HepG2 (cell line): ENCODE measurements at places on chromosomes 3 and 15. TPM values are rescaled to one million over a fixed set of nuclear protein-coding genes. Genes with fewer than 3 reads are reported as not detected.

The PLCB2 gene
- not detected in 2 replicates for total RNA-seq

DNA sequence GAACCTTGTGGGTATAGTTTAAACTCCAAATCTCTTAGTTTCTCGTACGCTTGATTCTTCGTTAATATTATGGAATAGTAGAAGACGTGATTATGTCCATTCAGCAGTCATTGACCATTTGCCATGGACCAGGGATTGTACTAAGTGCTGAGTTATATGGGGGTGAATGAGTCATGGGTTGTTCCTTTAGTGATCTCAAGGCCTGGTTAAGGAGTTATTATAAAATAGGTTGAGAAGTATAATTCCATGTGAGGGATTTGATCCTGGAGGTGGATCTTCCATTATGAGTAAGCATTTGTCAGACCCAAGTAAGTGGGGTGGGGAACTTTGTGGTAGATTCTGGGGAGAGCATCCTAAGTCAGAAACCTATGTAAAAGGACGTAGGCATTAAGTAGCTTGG, 15.4 kb downstream of the NR2C2 start:
- H3K27me3 ChIP-seq: no peaks in the 10 kb centered on the region
- no peaks in the 10 kb centered on the region for H3K4me1 ChIP-seq
- H3K4me3 ChIP-seq: no peak overlapping the region
- no peak for DNase-seq

The CFAP20DC gene
- not detected in 2 replicates for total RNA-seq

The SPATA12 gene
- 0.09 TPM in 1 of 2 replicates, not detected in the other for total RNA-seq

- no peak overlapping the region for H3K27ac ChIP-seq
- H3K36me3 ChIP-seq: no peaks in the 10 kb centered on the region
- peaks cover 8% of the 10 kb centered on the region for H3K4me1 ChIP-seq
- H3K27me3 ChIP-seq: peaks cover 5% of the 10 kb centered on the region; the same call in 1 of the 2 replicates
- DNase-seq: no peak
Observed at GRCh38 chr3:46856576-46857471, 6.4 kb downstream of the MYL3 start.

The PLSCR4 gene
- total RNA-seq: 1.5 and 1.8 TPM in 2 replicates

GRCh38 chr3:185406121-185406620, 43.2 kb downstream of the MAP3K13 start:
- no peak overlapping the region for H3K4me3 ChIP-seq
- no peaks in the 10 kb centered on the region for H3K27me3 ChIP-seq
- no peaks in the 10 kb centered on the region for H3K36me3 ChIP-seq
- no peak for DNase-seq
- H3K4me1 ChIP-seq: no peaks in the 10 kb centered on the region

- H3K4me3 ChIP-seq: no peak overlapping the region
- H3K36me3 ChIP-seq: peaks cover 43% of the 10 kb centered on the region; the same call in 2 of the 3 replicates
- no peaks in the 10 kb centered on the region for H3K27me3 ChIP-seq
Observed at GRCh38 chr15:84666373-84666772, 8.4 kb upstream of the NMB start.

DNA sequence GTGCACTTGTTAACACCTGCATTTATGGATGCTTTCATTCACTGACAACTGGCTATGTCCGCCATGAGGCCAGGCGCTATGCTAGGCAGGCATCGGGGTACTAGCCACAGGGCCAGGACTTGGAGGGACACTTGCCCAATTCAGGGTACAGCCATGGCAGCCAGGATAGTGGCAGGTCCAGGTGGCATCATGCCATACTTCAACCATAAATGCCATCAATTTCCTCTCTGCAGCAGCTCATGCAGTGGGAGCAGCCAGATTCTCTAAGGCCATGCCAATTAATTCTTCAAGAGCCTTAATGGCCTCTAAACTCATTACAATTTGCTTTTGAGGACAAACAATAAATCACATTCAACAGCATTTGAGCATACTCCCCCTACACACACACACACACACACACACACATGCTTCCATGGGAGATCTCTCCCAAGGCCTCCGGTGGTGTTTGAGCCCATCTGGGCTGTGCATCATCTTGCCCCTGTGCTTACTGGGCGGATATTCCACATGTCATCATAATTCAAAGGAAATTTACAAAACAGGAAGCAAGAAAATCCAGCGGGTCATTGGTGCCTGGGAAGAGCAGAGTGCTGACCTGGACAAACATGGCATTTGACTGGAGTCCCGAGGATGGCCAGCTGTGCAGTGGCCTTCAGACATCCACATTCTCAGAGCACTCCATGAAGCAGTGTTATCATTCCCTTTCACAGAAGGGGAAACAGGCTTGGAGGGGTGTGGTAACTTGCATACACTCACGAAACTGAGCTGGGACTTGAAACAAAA, 109.1 kb downstream of the IQSEC1 start:
- DNase-seq: peak; percentile 59
- peaks cover 10% of the 10 kb centered on the region for H3K36me3 ChIP-seq
- no peaks in the 10 kb centered on the region for H3K27me3 ChIP-seq
- H3K27ac ChIP-seq: peak overlapping the region; percentile 81
- peak overlapping the region; percentile 12; the same call in 1 of the 2 replicates for H3K4me3 ChIP-seq

- peak; percentile 29 for DNase-seq
- H3K27ac ChIP-seq: peak overlapping the region; percentile 93
- H3K36me3 ChIP-seq: no peaks in the 10 kb centered on the region
- H3K27me3 ChIP-seq: no peaks in the 10 kb centered on the region
- H3K4me3 ChIP-seq: peak overlapping the region; percentile 71
Observed at GRCh38 chr3:25663869-25664811, 567 bp downstream of the TOP2B start.

DNA sequence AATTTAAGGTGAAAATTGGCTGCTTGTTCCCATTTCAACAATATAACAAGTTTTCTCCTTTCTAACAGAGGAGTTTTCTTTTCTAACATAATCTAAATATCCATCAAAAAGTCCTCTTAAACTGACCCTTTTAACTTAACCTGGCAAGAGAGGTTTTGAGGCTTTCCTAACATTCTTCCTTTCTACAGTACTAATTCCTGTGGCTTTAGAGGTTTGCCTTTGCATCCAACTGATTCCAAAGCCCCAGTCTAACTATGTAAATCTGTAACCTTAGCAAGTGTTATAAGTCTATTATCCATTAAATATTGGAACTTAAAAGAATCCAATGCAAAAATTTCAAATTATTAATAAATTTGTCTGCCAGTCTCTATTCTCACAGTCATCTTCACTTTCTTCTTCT, 134.1 kb downstream of the ISL2 start:
- H3K36me3 ChIP-seq: no peaks in the 10 kb centered on the region
- no peak for DNase-seq
- no peak overlapping the region for H3K27ac ChIP-seq
- H3K4me1 ChIP-seq: no peaks in the 10 kb centered on the region
- no peaks in the 10 kb centered on the region for H3K27me3 ChIP-seq

- no peaks in the 10 kb centered on the region for H3K27me3 ChIP-seq
- DNase-seq: no peak
- H3K27ac ChIP-seq: no peak overlapping the region
- peaks cover 20% of the 10 kb centered on the region for H3K4me1 ChIP-seq
- H3K4me3 ChIP-seq: no peak overlapping the region
Observed at GRCh38 chr15:66999046-66999968, 66.1 kb upstream of the SMAD3 start.

DNA sequence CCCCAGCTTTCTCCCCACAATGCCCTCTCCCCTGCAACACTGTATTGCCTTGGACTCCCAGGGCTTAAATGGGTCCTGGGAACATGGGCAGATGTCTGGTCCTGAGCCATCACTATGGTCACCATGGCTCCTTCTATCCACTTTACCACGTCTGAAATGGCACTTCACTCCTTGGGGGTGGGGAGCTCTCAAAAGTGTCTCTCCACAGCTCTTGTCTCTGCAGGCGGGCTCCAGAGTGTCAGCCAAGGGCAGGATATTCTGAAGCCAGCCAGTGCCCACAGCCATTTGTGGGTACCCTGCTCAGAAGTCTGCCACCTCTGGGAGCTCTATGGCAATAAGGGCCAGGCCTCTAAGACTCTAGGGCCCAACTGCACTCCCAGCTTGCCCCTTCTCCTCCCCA, 163.9 kb downstream of the PPM1L start:
- no peaks in the 10 kb centered on the region for H3K27me3 ChIP-seq
- no peak for DNase-seq
- H3K36me3 ChIP-seq: no peaks in the 10 kb centered on the region
- H3K27ac ChIP-seq: no peak overlapping the region

DNA sequence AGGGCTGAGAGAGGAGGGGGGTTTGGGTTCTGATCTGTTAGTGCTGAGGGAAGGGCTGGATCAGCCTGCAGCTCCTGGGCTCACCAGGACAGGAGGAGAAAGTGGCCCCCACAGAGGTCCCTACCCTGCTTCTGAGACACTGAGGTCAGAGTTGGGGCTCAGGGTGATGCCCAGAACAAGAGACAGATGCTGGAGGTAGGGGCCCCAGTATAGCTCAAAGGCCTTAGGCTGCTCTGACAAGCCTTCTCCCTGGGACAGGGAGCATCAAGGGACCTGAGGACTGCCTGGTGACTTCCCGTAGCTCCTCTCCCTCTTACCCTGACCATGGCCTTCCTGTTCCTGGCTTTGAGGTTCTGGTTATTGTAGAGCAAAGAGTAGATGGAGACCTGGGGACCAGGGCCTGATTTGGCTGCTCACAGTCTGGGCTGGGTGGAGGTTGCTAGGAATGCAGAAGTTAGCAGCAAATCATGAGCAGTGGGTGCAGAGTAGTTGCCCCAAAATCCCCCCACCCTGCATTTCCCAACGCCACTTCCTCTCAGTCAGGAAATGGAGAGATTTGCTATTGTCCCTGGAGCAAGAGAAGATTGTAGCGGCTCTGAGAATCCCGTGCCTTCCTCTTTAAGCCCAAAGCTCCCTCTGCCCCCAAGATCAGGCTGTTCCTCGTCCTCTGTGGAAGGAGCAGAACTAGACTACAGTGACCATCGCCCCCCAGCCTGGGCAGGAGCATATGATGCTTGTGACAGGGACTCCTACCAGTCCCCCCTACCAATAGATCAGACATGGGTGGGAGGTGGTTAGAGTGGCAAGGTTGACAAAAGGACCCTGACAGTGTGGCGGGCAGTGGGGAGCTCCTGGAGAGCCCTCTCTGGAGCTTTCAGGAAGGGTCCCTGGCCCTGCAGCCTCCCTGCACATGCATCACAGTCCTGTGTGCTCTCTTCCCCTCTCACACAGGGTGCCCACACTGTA, 47.4 kb upstream of the SEC22A start:
- H3K4me3 ChIP-seq: no peak overlapping the region
- H3K27ac ChIP-seq: no peak overlapping the region
- H3K27me3 ChIP-seq: no peaks in the 10 kb centered on the region
- H3K4me1 ChIP-seq: peaks cover 26% of the 10 kb centered on the region
- peaks cover 23% of the 10 kb centered on the region for H3K36me3 ChIP-seq

- peak overlapping the region; percentile 30; the same call in 1 of the 2 replicates for H3K4me3 ChIP-seq
- H3K4me1 ChIP-seq: peaks cover 76% of the 10 kb centered on the region
Observed at GRCh38 chr3:125381314-125381713, 6.2 kb upstream of the ZNF148 start.

GRCh38 chr15:69885173-69885955, 212.4 kb downstream of the TLE3 start:
- H3K4me1 ChIP-seq: no peaks in the 10 kb centered on the region
- H3K36me3 ChIP-seq: no peaks in the 10 kb centered on the region
- DNase-seq: no peak

The VPS18 gene
- total RNA-seq: 15.8 and 17.0 TPM in 2 replicates

GRCh38 chr3:175836617-175837016, 977.5 kb downstream of the NAALADL2 start:
- no peaks in the 10 kb centered on the region for H3K4me1 ChIP-seq
- no peak overlapping the region for H3K27ac ChIP-seq
- DNase-seq: no peak
- H3K36me3 ChIP-seq: no peaks in the 10 kb centered on the region
- no peaks in the 10 kb centered on the region for H3K27me3 ChIP-seq

The TMEM115 gene
- 15.2 and 30.7 TPM in 2 replicates for total RNA-seq

The PAQR9 gene
- 10.3 and 10.4 TPM in 2 replicates for total RNA-seq

GRCh38 chr15:33644304-33644703, 324.0 kb upstream of the CHRM5 start:
- H3K27me3 ChIP-seq: peaks cover 1% of the 10 kb centered on the region; the same call in 1 of the 2 replicates
- H3K36me3 ChIP-seq: no peaks in the 10 kb centered on the region
- no peaks in the 10 kb centered on the region for H3K4me1 ChIP-seq
- no peak for DNase-seq

The CASR gene
- not detected in 2 replicates for total RNA-seq

DNA sequence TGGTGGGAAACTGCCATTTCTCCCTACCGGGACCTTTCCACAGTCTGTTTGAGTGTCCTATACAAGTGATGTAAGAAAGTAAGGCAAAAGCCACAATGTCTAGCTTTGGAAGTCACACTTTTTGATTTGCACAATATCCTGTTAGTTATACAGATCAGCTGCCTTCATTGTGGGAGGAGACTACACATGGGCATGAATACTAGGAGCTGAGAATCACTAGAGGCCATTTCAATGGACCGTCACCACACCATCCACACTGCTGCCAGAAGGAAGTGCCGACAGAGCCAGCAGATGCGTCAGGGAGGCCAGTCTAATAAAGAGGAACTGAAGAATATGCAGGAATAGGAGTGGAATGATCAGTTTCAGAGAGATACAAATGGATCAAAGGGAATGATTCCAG, 65.8 kb downstream of the SCN11A start:
- H3K4me3 ChIP-seq: no peak overlapping the region
- DNase-seq: no peak
- H3K4me1 ChIP-seq: no peaks in the 10 kb centered on the region
- no peaks in the 10 kb centered on the region for H3K36me3 ChIP-seq

DNA sequence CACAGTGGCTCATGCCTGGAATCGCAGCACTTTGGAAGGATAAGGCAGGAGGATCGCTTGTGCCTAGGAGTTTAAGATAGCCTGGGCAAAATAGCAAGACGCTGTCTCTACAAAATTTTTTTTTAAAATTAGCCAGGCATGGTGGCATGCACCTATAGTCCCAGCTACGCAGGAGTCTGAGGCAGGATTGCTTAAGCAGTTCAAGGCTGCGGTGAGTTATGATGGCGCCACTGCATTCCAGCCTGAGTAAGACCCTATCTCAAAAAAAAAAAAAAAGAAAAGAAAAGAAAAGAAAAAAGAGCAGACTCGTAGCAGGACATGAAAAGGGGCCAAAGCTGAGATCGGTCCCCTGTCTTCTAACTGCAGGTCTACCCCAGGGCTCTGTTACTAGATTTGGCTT, 18.9 kb downstream of the SRGAP3 start:
- no peak for DNase-seq
- no peaks in the 10 kb centered on the region for H3K36me3 ChIP-seq
- H3K4me1 ChIP-seq: no peaks in the 10 kb centered on the region
- H3K4me3 ChIP-seq: no peak overlapping the region
- no peaks in the 10 kb centered on the region for H3K27me3 ChIP-seq

DNA sequence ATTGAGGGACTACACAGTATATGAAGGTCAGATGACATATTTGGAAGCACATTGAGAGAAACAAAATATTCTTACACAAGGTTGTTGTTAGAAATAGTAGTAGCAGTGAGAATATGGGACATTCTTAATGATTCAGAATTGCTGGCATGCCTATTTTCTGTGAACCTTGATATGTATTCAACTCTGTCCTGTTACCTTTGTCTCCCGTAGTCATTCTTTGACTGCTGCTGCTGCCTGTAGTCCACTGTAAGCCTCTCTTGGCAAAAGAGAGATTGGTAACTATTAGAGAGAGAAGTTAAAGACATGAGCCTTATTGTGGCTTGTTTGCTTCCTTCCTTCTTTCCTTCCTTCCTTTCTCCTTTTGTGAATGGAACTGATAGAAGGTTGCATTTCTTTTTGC, 64.5 kb downstream of the TCF12 start:
- H3K36me3 ChIP-seq: no peaks in the 10 kb centered on the region
- DNase-seq: no peak
- peaks cover 42% of the 10 kb centered on the region for H3K4me1 ChIP-seq
- no peak overlapping the region for H3K4me3 ChIP-seq

The OR5K2 gene
- total RNA-seq: not detected in 2 replicates

The DALRD3 gene
- 18.3 and 19.9 TPM in 2 replicates for total RNA-seq

- no peak overlapping the region for H3K4me3 ChIP-seq
- H3K27ac ChIP-seq: no peak overlapping the region
- no peaks in the 10 kb centered on the region for H3K36me3 ChIP-seq
Observed at GRCh38 chr3:155211266-155211665, 82.2 kb downstream of the STRIT1 start.
